ENCODE measurements at places on chromosomes 4 and X.

DNA sequence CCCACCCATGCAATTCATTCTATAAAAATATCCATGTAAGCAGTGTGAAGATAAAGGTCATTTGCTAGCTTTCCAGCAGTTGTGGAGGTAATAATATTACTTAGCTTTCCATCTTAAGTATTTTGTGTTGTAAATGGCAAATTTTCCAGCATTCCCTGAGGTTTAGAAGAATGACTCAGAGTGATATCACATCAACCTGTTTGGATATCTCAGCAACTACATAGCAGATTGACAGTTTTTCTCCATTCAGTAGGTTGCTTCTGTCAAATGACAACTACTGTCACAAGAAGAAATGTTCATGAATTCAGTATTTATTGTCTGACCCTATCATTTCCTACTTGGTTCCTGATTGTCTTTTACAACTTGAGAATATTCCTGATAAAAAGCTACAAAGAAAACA is 434.9 kb upstream of the GALNTL6 start:
- DNase-seq, result no peak

GRCh38 chrX:10095698-10096432 is 60.9 kb upstream of the CLCN4 start:
- DNase-seq, result no peak

DNA sequence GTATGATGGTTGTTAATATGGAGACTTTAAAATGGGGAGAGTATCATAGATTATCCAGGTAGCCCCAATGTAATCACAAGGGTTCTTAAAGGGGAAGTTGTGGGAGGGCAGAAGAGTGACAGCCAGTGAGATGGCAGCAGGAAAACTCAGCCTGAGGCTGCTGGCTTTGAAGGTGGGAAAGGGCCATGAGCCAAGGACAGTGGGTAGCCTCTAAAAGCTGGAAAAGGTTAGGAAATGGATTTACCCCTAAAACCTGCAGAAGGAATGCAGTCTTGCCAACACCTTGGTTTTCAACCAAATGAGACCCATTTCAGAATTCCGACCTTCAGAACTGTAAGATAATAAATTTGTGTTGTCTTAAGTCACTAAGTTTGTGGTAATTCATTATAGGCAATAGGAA is 68.8 kb upstream of the BLTP1 start:
- DNase-seq, result no peak

DNA sequence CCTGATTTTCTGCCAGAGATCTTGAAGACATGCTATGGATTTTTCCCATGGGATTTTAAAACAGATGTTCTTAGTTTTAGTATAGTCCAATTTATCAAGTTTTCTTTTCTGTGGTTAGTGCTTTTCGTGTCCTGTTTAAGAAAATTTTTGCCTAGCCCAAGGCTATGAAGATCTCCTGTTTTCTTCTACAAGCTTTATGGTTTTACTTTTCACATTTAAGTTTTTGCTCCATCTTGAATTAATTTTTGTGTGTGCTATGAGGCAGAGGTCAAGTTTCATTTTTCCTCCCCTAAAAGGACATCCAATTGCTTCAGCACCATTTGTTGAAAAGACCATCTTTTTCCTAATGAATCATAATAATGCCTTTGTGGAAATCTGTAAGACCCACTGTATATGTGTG is 65.6 kb downstream of the POLR2B start:
- DNase-seq, result no peak

DNA sequence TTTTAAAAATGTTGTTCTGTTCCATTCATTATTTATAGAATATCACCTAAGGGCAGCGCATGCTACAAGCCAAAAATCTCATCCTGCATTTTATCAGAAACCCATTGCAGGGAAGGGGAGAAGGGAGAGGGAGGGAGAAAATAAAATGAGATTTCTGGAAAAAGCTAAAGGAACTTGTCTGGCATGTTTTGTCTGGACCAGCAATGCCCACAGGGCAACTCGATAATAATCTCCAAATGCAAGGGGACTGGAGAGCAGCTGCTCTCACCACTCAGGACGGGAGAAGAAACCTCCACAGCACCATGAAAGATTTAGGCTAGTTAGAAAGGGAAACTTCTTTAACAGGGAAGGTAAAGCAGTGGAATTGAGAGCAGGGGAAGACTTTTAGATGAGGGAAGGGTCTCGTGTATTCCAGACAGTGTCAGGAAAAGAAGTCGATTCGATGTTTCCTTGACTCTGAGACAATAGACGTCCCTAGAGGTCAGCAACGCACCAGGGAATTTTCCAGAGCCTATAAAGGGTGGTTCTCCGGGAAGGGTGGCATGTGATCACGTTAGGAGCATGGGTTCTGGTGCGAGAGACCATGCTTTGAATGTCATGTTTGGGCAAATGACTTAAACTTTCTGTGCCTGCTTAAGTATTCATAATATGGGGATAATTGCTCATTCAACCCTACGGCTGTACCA is 132.2 kb upstream of the NDP start:
- no peak for DNase-seq

DNA sequence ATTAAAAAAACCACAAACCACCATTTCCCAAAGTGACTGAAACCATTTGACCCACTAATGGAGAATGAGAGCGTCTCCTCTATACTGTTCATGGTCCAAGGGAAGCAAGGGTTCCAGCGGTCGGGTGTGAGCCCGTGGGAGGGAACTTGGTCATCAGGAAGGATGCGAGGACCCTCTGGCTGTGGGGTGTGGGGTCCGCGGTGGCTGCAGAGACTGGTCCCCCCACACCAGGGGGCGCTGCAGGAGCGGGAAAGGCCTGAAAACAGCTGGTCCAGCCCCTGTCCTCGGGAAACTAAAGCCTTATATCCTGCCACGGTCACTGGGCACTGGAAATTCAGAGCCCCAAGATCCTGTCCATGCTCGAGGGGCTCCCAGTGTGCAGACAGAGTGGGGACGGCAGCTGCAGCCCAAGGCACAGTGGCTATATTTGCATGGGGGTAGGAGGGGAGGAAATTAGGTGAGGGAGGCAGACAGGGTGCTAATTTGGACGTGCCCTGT is 4.3 kb downstream of the BLOC1S4 start:
- peak; percentile 94 for DNase-seq

DNA sequence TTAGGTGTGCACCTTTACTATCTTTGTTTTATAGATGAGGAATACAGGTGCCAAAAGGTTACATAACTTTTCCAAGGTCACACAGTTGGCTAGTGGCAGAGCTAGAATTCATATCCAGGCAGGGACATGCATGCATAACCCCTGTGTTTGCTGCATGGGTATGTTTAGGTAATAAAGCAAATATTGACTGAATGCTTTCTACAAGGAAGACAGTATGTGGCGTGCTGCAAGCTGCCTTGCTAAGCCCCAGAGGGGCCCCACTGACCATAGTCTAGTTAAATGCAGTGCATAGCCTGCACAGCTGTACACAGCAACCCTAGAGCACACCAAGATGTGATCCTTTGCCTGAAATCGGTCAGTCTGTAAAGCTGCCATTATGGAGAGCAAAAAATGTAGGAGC is 320.5 kb upstream of the IGFBP7 start:
- no peak for DNase-seq

- no peak for DNase-seq
Observed at GRCh38 chrX:41026702-41027078, 58.6 kb upstream of the USP9X start.

DNA sequence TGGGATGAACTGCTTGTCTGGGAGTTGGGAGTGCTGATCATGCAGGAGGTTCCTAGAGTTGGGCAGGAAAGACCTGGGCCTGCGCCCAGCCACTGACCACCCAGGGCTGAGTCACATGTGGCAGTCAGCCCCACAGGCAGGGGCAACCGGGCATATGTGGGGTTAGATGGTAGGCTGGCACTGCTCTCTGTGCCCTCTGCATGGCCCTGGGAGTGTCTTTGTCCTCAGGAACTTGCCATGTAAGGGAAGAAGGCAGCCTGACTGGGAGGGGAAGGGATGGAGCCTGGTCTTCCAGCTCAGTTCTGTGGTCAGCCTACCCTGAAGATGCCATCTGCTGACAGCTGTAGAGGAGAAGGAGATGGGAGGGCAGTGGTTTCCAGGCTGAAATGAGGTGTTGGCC is 70.2 kb upstream of the EFNB1 start:
- DNase-seq, result no peak

GRCh38 chr4:177308847-177309521 is 690 bp upstream of the NEIL3 start:
- DNase-seq, result no peak

DNA sequence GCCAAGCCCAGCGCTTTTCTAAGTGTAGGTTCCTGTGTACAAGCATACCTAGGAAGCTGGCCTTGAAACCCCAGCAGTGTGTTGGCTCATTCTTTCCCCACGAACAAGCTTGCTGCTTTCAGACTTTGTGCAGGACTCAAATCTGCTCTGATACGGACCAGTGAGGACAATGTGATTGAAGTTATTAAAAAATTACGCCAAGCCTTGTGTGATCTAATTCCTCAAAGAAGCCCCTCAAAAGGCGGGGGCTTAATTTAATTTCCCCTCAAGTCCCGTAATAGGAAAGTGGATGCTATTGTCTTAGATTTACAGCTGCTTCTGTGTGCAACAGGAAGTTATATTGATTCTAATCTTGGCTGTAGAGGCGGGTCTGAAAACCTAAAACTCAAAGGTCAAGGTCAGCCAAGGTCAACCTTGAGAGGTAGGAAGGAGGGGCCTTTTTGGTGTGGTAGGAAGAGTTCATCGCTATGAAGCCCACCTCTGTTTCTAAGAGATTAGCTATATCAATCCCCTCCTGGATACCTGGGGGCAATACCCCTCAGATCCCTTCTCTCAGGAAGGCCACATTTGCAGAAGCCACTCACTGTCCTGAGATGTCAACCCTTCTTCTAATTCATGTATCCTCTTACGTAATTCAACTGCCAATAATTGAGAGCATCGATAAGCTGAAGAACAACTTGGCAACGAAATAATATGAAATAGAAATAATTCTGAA is 45.1 kb downstream of the TBC1D9 start:
- no peak for DNase-seq

GRCh38 chr4:110106931-110107296 is 91.5 kb downstream of the ELOVL6 start:
- DNase-seq, result no peak

DNA sequence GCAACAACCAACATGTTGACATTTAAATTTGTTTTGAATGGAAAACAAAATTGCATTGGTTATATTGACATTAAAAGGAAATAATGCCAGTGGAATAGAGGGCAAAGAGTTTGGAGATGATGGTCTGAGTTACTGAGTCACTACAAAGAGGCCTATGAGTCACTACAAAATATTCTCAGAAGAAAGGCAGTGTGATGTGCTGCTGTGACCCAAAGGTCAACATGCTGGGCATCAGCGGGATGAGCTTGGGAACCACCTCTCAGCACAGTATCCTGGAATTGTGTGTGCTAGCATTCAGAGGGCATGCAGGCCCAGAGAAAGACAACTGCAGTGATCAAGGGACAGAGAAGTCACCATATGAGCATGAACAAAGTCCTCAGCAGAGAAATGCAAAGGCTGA is 2.8 kb downstream of the CMC4 start:
- no peak for DNase-seq

DNA sequence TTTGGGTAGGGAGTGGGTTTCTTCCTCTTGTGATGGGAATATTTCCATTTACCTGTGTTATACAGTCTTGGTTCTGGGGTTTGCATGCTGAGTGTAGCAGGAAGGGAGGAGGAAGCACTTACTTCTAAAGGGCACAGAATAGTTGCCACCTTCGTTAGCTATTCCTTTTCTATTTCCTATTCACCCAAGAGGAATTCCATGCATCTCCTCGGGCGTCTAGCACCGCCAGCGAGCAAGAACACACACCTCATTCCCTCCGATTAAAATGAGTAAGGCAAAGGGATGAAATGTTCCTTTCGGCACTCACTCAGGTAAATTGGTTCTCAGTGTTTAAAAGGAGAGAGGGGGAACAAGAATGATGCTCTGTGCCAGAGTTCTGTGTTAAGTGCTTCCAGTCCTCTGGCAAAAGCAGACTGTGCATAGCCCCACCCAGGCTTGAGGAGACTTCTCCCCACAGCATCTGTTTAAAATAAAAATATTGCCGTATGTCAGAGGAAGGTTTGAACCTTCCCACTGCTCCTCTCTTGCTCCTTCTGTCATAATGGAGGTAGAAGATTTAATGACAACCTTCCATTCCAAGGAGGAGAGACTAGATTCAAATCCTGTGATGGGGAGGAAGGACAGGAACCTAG is 351.4 kb downstream of the PTTG2 start:
- no peak for DNase-seq

- no peak for DNase-seq
Observed at GRCh38 chrX:128805236-128805635, 718.1 kb downstream of the SMARCA1 start.

DNA sequence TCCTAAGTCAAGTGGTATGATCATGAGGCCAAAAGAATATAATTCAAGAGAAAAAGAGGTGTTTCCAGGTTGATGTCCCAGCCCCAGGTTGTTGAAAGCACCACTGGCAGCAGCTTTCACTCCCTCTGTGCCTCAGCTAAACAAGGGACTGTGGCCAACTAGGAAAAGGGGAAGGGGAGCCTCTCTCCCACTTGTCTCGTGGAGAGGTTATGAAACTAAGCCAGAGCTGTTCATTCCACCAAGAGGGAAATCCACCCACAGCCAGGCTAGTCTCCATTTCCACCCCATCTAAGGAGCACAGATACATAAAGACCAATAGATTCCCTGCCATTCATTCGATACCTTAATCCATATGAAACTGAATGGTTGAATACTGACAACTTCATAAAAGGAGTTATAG is 8.1 kb downstream of the ANXA5 start:
- DNase-seq, result no peak

Data from type B pancreatic cell (in vitro differentiated cells).